ENCODE measurements at places on chromosomes 12 and 14. TPM values are rescaled to one million over a fixed set of nuclear protein-coding genes. Genes with fewer than 3 reads are reported as not detected.

- no peak for DNase-seq
Observed at GRCh38 chr14:68153275-68153674, 333.7 kb downstream of the RAD51B start.

DNA sequence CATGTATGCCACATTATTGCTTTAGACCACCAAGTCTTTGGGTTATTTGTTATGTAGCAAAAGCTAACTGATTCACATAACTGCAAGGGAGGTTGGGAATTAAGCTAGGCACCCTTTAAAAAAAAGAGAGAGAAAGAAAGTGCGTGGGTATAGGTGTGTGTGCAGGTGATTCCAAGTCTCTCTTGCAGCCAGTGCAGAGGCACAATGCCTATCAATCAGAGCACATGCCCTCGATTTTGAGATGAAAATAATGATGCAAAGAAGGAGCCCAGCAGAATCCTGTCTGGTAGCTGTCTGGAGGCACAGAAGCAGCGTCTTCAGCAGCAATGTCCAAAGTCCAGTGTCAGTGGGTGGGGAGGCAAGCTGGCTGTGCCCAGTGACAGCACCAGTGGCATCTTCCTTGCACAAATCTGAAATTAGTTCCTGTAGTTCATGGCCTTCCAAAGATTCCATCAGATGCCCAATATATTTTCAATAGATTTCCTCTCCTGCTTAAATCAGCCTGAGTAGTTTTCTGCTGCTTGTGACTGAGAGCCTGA lies 62.4 kb upstream of the TBPL2 start:
- DNase-seq: no peak

DNA sequence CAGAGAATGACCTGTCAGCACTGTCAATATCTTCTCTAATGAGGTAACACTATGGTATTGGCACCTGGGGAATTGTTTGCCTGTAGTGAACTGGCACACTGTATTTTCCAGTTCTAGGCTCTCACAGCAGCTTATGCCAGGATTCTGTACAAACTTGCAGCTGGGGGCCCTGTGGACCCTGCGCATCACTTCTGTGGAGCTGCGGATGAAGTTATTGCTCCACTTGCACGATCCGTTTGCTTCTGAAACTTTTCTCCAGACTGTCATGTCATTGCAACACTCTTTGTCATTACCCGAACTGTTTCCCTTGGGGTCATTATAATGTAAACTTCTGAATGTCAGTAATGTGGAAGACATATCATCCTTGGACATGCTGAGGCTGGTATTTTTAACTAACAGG lies 3.9 kb downstream of the RNASE11 start:
- DNase-seq: no peak

Gene PITPNM2
- 5.5 TPM for total RNA-seq

DNA sequence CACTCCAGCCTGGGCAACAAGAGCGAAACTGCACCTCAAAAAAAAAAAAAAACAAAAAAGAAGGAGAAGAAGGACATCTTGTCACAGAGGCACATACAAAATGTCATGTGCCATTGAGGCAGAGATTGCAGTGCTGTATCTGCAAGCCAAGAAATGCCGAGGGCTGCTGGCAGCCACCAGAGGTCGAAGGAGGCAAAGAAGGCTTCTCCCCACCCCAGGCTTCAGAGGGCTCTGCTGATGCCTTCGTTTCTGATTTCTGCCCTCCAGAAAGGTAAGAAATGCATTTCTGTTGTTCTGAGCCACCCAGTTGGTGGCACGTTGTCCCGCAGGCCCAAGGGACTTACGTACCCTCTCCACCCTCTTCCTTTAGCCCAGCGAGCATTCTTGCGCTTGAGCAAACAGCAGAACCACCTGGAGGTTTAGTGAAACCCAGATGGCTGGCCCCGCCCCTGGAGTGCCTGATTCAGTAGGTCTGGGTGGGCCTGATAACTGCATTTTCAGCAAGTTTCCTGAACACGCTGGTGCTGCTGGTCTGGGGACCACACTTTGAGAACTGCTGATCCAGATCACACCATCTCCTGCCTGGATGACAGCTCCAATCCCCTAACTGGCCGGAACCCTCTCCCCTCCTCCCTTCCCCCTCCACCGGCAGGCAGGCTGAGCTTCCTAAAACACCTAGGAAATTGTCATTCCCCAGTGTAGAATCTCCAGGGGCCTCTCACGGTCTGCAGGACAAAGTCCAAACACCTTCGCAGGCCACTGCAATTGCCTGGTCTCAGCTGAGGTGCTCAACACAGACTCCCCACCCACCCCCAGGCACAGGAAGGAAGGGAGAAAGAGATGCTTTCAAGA lies 21.1 kb upstream of the SCARB1 start:
- DNase-seq: no peak

Gene ATP2A2
- total RNA-seq: 156 TPM

Gene KLRK1
- 0.73 TPM for total RNA-seq

GRCh38 chr12:115404761-115405470 lies 720.9 kb upstream of the TBX3 start:
- DNase-seq: no peak

GRCh38 chr12:82673698-82674097 lies 13.0 kb upstream of the TMTC2 start:
- no peak for DNase-seq

GRCh38 chr12:113065126-113066007 lies 8.8 kb downstream of the DTX1 start:
- no peak for DNase-seq

GRCh38 chr14:37712976-37713431 lies 117.6 kb downstream of the TTC6 start:
- no peak for DNase-seq

DNA sequence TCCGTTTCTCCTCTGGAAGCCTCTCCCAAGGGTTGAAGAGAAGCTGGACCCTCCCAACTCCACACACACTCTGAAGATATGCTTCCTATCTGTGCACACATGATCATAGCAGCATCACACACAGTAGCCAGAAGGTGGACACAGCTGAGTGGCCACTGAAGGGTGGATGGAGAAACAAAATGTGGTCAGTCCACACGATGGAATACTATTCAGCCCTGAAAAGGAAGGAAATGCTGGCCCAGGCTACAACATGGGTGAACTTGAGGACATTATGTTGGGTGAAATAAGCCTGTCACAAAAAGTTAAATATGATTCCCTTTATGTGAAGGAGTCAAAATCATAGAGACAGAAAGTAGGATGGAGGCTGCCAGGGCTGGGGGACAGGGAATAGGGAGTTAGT lies 43.9 kb upstream of the DLK1 start:
- no peak for DNase-seq

All from cerebellum (tissue), 4 donors.